Fibroblast of mammary gland (primary cell): ENCODE measurements at places on chromosomes 3 and 15.

DNA sequence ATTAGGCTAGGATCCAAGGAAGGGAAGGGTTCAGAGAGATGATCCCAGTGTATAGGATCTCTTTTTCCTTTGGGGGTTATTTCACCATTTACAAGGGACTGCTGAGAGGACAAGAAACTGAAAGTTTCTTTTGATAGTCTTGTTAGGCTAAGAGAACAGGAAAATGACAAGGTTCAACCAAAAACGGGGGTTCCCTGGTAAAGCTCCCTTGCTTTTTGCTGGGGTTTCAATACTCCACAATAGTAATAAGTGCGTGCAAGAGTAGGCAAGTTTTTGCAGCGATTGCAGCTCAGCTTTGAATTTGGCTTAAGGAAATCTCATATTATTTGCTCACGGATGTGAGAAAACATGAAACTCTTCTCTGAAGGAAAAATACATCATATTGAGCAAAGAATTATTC, 18.8 kb upstream of the SUSD5 start:
- no peak for DNase-seq

DNA sequence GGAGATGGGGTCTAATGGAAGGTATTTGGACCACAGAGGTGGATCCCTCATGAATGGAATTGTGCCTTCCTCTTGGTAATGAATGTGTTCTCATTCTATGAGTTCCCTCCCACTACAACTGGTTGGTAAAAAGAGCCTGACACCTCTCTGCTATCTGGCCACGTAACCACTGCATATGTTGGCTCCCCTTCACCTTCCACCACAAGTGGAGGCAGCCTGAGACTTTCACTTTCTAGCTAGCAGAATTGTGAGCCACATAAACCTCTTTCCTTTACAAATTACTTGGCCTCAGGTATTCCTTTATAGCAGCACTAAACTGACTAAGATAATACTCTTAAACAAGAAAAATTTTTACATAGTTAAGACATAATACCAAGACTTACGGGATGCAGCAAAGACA, 155.3 kb downstream of the NR1I2 start:
- no peak for DNase-seq

DNA sequence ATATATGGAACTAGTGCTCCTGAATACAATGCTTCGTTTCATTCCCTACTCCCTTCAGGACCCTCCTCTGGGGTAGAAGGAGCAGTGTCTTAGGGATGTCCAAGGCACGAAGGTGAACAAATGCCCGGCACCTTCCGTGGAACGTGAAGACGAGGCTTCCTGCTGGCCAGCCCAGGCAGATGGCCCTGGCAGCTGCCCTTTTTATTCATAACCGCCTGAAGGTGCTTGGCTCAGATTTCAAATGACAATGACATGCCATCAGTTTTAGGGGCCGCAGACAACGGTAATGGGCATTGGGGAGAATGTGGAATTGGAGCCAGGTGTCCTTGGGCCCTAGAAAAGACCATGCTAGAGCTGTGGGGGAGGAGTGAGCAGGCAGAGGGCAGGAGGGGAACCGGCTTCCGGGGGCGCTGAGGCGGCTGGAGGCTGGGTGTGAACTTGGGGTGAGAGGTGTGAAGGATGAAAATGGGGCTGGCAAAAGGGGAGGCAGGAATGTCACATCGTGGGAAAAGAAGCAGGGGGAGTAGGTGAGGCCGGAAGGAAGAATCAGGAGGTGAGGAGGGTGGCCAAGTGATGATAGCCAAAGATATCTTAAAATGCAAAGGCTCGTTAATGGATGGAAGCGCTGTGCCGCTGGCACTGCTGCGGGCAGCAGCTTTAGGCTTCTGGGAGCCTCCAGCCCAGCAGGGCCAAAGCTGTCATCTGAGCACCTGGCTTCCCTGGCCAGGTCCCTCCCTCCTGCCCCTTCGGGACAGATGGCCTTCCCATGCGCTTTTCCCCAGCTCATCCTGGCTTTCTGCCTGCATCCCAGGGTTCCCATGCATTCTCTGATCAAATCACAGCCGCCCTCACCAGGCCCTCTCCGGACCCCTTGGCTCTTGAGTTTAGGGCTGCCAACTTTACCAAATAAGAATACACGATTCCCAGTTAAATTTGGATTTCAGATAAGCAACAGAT, 93.7 kb downstream of the TMEM266 start:
- DNase-seq: no peak

DNA sequence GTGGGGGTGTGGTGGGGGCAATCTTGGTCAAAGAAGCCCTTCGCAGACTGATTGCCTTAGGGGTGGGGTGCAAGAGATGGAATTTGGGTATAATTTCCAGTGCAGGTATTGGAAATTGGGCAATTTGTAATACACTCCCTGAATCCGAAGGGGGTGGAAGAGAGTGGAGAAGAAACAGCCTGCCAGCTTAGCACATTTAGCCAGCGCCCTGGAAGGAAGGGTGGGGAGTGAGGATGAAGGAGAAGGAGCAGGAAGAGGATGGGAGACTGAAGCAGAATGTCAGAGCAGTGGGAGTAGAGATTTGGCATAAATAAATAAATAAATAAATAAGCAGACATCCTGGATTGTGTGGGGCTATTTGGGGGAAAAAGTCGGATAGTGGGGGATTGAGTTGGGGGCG, 1.6 kb downstream of the GAP43 start:
- DNase-seq: no peak

DNA sequence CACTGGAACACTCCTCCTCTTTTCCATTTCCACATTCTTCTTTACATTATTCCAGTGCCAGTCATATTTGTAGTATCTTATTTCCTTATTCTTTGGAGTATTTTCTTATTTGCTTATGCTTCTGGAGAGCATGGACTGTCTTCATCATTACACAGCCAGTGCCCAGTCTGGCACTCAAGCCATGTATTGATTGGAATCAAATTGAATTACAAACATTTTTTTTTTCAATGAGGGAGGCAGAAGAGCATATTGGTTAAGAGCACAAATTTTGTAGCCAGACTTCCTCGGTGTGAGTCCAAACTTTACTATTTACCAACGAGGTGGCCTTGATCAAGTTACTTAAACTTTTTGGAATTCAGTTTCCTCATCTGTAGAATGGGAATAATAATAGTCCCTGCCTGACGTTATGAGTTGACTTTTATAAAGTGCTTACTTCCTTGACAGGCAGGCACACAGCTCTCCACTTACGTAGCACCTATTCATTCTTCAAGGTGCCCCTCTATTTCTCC, 186.6 kb upstream of the BCL6 start:
- DNase-seq: no peak

DNA sequence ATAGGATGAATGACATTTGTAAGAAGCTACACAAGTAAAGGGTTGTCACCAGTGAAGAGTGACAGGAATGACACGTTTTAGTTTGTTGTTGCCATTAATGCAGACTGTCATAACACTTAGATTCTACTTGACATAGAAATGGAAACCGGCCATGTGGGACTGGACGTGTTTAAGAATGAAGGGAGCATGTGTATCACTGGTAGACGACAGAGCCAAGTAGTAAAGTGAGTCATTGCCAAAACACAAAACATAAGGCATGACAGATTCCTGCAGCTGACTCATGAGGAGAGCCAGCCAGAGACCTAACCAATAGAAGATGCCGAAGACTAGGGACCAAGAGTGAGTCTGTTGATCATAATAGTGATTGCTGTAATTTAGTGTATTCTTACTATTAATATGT, 106.2 kb upstream of the PLAAT1 start:
- DNase-seq: peak; percentile 90

GRCh38 chr3:16838561-16838960, 46.2 kb upstream of the PLCL2 start:
- no peak for DNase-seq

DNA sequence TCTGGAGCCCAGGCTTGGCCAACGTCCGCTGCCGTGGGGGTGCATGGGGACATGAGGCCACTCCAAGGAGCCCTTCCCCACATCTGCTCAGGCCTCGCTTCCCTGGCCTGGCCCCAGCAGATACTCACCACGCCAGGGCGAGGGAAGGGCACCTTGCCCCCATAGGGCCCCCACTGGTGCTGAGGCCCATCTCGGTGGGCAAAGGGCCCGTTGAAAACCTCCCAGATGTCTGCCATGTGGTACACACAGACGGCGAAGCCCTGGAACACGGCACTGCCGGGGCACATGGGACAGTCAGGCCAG, 4.7 kb downstream of the SEMA3G start:
- DNase-seq: no peak

DNA sequence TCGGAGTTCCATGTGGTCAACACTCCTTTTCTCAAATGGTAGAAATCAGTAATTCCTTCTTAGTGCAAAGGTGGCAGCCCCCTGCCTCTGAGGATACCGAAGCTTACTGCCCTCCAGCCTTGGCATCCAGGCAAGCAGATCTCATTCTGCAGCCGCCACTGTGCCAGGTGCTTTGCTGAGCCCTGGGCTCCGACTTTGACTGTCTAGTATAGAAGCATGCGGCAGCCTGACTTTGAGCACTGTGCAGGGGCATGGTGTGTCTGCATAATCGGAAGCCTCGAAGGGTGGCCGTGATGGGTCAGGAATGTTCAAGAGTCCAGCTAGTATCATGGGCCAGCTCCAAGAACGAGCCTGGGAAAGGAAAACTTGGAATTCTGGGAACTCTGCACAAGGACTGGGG, 39.7 kb downstream of the ABTB1 start:
- DNase-seq: no peak

DNA sequence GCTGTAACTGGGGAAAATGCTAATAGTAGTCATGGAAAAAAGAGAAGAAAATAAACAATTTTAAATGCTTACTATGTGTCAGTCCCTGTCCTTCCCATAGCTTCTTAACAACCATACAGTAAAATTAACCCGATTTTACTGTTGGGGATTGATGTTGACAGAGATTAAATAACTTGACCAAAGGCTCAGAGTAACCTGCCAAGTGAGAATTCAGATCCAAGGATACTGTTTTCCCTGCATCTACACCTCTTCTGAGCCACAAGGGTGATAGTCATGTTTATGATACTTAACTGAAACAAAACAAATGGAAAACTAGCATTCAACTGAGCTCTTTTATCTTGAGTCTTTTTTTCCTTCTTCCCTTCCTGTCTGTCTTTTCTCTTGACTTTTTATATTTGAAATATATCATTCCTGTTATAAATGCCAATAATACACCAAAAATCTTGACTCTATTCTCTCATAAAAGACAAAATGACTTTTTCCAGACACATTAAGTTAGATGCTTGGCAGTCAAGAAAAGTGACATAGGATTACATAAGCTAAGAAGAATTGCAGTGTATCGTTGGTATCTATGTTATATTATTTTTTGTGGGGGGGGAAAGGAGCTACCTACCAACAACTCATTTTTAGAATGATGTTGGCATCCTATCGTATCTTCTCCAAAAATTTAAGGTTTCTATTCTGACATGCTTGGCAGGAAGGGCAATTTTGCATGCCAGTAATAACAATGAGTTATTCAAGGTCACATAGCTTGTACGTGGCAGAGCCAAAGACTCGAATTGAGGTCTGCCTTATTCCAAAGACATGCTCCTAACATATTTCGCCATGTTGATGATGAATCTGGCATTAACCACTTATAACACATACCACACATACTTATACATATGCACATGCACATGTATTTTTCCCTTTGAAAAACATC, 306.6 kb upstream of the KCNH8 start:
- DNase-seq: peak; percentile 38

DNA sequence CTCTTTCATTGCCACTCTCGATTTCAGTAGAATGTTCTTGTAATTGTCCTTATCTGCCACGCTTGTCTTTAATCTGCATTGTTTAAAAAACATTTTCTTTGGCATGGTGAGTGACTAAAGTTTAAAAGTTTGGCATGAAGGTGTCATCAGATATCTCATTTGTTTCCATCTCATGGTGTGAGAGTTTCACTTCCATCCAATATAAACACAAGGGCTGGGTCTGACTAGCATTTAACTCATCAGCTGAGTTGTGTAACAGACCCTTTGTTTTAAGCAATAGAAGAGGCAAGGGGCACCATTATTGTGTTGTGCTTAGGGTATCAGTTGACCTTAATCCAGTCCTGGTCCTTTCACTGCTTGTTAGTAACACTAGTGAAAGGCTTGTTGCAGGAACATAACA, 49.9 kb upstream of the IL12A start:
- peak; percentile 74 for DNase-seq

DNA sequence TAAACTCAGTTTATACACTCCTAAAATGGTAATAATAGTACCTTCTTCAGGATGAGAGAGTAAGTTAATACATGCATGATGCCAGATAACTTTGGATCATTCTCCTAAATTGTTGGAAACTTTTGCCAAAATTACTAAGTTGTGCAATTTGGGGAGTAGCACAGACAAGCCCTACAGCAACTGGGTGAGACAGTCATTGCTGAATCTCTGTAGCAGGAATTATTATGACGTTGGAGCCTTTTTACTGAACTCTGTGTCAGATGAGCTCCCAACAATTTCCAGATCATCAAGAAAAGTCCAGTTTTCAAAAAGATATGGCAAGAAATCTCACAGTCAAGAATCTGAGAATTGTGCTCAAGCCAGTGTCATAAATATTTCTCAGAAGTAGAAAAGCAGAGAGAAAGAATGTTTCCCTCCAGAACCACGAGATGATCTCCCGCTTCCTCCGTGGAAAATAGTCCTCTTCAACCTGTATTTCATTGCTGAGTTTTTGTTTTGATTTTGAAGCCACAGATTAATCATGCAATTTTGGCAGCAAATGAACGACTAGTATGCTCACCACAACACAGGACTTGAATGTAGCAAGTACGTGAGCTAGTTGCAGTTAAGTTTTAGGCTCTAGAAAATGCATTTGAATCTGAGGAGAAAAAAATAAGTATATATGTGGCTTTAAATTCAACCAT, 485.4 kb downstream of the CNTN6 start:
- peak; percentile 0 for DNase-seq

- DNase-seq: no peak
Observed at GRCh38 chr3:187136337-187136736, 3.0 kb downstream of the RPL39L start.

DNA sequence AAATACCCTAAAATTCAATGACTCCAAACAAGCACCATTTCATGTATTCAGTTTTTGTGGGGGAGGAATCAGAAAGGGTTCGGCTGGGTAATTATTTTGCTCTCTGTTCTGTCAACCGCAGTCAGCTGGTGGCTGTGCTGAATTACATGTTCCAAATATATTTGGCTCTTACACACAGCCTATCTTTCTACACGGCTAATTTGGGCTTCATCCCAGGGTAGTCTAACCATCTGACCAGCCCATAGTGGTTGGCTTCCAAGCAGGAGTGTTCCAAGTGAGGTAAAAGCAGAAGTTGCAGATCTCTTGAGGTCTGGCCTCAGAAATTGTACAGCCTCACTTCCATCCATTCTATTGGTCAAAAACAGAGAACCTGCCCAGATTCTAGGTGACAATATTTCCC, 760.8 kb upstream of the SEMA6D start:
- DNase-seq: no peak

DNA sequence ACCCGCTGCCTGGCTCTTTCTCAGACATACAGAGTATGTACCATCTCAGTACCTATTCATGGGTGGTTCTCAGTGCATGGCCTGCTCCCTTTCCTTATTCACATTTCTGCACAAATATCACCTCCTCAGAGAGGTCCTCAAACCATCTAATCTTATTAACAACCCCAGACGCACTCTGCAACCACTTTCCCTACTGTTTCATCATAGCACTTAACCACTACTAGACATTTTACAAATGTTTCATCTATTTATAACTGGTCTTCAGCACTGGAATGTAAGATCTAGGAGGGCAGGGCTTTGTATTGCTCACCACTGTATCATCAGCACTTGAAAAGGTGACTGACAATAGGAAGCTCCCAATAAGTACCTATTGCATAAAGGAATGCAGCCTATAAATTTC, 45.1 kb downstream of the TNIK start:
- peak; percentile 41 for DNase-seq
